Thyroid gland (tissue), 4 donors: ENCODE measurements at places on chromosomes 16 and 17. TPM values are rescaled to one million over a fixed set of nuclear protein-coding genes. Genes with fewer than 3 reads are reported as not detected.
A peak's percentile ranks its signal among the peaks of the same experiment; 100 is the strongest.

- no peak for DNase-seq
Measured at GRCh38 chr16:81456523-81457325, 12.1 kb downstream of the CMIP start.

- no peak for DNase-seq
Measured at GRCh38 chr17:72273289-72274056, 152.7 kb downstream of the SOX9 start.

GRCh38 chr17:41064301-41064700 is 1.4 kb downstream of the KRTAP2-4 start:
- no peak for DNase-seq

GRCh38 chr17:34582185-34582900 is 3.0 kb downstream of the TMEM132E start:
- DNase-seq: no peak

DNA sequence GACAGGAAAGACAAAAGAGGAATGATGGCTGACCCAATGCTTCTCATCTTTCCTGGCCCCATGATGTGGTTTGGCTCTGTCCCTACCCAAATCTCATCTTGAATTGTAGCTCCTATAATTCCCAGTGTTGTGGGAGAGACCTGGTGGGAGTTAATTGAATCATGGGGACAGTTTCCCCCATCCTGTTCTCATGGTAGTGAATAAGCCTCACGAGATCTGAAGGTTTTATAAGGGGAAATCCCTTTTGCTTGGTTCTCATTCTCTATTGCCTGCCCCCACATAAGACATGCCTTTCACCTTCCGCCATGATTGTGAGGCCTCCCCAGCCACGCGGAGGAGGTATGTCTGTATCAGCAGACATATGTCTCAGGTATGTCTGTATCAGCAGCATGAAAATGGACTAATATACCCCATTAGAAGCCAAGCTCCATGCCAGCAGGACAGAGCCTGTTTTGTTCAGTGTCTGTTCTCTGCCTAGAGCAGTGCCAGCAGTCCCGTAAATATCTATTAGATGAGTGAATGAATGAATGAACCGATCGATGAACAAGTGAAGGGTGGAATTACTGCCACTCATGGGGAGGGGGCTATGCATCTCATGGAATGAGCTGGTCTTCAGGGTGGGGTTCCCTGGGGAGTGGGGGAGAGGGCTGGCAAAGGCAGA is 304.4 kb downstream of the SOX9 start:
- DNase-seq: no peak

GRCh38 chr17:27082023-27082774 is 211.7 kb upstream of the WSB1 start:
- DNase-seq: no peak

DNA sequence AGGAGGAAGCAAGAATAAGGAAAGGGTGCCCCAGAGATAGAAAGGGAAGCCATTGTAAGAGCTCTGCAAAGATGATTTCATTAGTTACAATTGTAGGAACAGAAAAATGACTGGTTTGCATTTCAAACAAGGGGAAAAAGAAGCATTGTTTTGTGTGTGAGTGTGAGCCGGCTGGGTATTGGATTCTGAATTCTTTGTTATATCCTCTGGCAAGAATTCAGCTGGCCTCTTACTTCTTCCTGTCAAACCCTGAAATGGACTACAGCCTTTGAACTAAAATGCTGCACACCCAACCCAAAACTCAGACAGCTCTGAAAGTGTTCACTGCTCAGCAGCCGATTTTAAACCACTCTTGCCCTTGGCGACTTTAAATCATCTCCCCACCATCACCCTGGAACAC is 461.3 kb downstream of the PMP22 start:
- DNase-seq: no peak

DNA sequence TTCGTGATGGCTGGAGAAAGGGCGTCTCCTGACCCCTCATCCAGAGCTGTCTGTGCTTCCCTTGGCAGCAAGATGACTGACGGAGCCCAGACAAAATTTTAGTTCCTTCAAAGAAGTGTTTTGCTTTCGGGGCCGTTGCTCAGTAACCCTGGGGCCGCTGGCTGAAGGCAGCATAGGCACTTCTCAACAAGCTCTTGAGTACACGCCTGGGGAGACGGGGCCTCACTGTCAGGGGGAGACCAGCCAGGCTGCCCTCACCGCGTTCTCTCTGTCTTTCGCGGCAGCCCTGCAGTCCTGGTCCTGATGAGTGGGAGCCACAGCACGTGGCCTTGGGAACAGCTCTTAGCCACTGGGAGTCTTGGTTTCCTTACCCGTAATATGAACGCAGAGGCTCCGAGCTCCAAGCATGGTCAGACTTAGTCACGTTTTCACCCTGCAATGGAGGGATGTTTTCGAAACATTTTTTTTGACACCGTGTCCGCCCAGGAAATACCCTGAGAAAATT is 86.0 kb downstream of the IRF8 start:
- no peak for DNase-seq

DNA sequence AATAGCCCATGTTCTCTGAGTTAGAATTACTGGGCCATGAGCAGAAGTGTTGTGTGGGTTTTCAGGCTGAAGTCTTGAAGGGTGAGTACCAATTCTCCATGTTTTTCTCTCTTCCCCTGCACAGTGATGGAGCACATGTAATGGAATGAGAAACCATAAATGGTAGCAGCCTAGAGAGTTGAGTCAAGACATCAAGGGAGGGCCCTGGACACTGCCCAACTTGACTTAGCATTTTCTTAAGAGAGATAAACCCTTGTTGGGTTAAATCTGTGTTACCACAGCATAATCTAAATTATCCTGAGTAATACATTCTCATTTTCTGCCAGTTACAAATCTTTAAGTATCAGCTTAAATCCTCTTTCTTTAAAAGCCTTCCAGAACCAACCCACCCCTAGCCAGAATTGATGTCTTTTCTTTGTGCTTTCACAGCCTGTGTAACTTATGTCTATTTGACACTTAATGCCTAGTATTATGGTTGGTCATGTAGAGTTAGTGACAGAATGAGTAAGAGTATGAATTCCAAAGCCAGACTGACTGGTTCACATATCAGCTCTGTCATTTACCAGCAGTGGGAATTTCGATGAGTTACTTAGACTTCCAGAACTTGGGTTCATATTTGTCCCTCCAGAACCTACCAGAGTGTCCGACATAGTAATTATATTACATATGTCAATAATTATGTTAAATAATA is 27.0 kb upstream of the RGS9 start:
- DNase-seq: no peak

GRCh38 chr17:28725660-28726225 is 290 bp downstream of the TLCD1 start:
- DNase-seq: no peak

DNA sequence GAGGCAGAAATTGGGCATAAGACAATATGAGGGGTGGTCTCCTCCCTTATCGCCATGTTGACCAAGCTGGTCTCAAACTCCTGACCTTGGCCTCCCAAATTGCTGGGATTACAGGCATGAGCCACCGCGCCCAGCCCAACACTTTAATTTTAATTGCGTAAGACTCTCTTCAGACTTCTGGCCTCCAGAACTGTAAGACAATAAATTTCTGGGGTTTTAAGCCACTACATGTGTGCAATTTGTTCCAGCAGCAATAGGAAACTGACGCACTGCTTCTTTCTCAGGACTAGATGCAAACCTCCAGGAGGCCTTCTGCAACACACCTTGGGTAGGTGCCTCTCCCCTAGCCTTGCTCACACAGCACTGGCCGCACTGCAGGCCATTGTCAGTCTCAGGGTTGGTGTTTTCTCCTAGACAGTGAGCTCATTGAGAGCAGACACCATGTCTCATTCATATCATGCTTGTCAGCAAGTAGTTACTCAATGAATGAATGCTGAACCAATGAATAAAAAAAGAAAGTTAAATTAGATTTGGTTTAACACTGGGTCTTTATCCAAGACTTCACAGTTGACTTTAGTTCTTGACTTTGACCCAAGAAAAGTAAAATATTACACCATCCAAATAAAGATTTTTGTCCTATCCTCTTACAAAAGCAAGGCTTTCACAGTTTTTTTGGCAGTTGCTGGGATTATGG is 5.5 kb upstream of the ACSF2 start:
- DNase-seq: no peak

- DNase-seq: no peak
Measured at GRCh38 chr16:73798471-73798870, 498.1 kb upstream of the PSMD7 start.

- DNase-seq: no peak
Measured at GRCh38 chr17:45320931-45321461, 4.2 kb upstream of the MAP3K14 start.

- no peak for DNase-seq
Measured at GRCh38 chr16:11697319-11697718, 29.1 kb downstream of the SNN start.

DNA sequence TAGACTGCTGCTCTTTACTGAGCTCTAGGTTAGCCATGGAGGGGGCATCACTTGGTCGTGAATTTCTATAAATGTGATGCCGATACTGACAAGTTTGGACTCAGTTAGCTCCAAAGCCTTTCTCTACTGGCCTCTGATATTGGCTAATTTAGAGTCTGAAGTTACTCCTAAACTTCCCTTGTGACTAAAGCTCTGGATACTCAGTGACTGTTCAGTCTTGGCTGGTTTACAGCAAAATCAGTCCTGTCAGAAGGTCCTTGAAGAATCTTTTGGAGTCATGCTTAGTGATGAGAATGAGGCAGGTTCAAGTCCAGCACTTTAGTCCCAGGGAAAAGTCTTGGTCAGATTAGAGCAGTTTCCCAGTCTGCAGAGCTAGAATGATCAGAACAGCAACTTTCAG is 197.5 kb upstream of the HS3ST4 start:
- DNase-seq: no peak

- DNase-seq: no peak
Measured at GRCh38 chr16:3661922-3662321, 7.4 kb downstream of the DNASE1 start.

GRCh38 chr17:11391134-11391533 is 150.1 kb downstream of the SHISA6 start:
- DNase-seq: no peak

DNA sequence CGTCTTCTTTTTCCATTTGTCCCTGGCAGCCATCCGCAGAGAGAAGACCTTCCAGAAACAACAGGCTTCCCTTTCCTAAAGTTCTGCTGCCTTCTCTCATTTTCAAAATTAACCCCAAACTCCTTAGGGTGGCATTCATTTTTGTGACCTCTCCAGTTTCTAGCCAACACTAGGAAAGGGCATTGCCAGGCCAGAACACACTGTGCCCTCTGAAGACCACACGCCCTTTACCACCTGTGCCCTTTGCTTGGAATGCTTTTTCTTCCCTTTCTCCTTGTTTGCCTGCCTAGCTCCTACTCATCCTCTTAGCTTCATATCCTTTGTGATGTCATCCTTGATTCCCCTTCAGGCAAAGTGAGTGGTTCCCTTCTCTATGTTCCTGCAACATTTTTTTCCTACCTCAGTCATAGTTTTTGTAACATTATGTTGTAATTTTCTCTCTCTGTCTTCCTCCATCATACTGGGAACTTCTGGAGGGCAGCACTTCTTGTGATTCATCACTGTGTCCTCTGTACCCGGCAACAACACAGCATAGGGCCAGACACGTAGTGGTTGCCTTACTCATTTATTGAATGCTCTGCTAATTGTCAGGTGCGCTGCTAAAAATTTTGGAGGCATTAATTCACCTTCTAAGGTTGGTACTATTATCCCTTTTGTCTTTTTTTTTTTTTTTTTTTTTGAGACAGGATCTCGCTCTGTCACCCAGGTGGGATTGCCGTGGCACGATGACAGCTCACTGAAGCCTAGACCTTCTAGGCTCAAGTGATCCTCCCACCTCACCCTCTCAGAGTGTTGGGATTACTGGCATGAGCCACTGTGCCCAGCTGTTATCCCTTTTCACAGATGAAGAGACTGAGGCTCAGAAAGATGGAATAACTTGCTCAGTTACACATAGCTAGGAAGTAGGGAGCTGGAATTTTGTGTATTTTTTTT is 1.0 kb downstream of the KAT8 start:
- no peak for DNase-seq

DNA sequence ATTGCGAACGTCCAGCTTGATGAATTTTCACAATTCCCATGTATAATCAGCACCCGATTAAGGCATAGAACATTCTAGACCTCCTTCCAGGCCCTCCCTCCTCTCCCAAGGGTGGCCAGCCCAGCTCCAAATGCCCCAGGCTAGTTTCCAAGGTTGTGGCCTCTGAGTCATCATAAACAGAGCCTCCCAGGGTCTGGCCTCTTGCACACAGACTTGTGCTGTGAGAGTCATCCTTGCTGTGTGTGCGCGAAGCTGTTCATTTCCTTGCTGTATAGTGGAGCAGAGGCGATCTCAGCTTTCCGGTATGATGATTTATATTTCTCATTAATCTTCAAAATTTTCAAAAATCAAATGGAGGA is 20.5 kb upstream of the JPH3 start:
- DNase-seq: peak; percentile 24

GRCh38 chr17:47895347-47895855 is 635 bp upstream of the SP2 start:
- DNase-seq: peak; percentile 66

DNA sequence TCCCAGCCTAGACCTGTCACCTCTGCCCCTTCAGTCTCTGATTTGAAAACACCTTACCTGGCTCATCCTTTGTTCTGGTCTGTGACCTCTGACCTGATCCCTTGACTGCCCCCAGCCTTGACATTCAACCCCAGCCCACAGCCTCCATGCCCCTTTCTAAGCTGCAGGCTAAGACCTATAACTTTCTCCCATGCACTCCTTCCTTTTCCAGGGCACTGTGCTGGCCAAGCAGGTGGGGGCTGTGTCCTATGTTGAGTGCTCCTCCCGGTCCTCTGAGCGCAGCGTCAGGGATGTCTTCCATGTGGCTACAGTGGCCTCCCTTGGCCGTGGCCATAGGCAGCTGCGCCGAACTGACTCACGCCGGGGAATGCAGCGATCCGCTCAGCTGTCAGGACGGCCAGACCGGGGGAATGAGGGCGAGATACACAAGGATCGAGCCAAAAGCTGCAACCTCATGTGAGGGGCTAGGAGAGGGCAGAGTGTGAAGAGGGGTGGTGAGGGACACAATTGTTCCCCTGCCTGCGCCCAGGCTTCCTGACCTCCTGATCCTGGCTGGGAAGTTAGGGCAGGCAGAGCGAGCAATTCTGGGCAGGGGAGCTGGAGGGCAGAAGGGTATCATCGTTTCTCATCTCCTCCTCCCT is 3.3 kb downstream of the RND2 start:
- no peak for DNase-seq

- peak; percentile 69 for DNase-seq
Measured at GRCh38 chr16:81730090-81731051, 48.7 kb upstream of the PLCG2 start.

Gene CD300E
- not detected for total RNA-seq

Gene SMIM22
- total RNA-seq: not detected

Gene DOK4
- total RNA-seq: 27.3 TPM

Gene LRRC75A
- 16.7 TPM for total RNA-seq

Gene HSF5
- 0.11 TPM for total RNA-seq

Gene CA5A
- total RNA-seq: not detected

Gene TAT
- total RNA-seq: not detected

Gene ZNF385C
- total RNA-seq: 0.22 TPM

Gene SEPTIN12
- total RNA-seq: not detected

Gene CD300LB
- not detected for total RNA-seq

Gene PITPNM3
- total RNA-seq: 4.3 TPM

Gene MPV17L
- total RNA-seq: 20.8 TPM

Gene HEATR9
- total RNA-seq: not detected
